ENCODE measurements at places on chromosomes 16 and 17.

- H3K27ac ChIP-seq: peak overlapping the region; percentile 65
- H3K36me3 ChIP-seq: peaks cover 3% of the 10 kb centered on the region
- H3K4me1 ChIP-seq: peaks cover 37% of the 10 kb centered on the region
- no peak for DNase-seq
- no peak overlapping the region for H3K4me3 ChIP-seq
Measured at GRCh38 chr17:73719588-73720071, 75.4 kb upstream of the SDK2 start.

DNA sequence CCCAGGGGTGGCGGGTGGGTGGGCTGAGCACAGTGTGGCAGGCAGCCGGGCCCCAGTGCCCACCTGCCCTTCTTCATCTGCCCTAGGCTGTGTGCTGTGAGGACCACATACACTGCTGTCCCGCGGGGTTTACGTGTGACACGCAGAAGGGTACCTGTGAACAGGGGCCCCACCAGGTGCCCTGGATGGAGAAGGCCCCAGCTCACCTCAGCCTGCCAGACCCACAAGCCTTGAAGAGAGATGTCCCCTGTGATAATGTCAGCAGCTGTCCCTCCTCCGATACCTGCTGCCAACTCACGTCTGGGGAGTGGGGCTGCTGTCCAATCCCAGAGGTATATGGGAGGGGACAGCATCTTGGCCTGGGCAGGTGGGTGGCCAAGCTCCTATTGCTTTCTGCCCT lies 6.4 kb downstream of the GRN start:
- H3K4me3 ChIP-seq: no peak overlapping the region
- peaks cover 12% of the 10 kb centered on the region for H3K27me3 ChIP-seq

DNA sequence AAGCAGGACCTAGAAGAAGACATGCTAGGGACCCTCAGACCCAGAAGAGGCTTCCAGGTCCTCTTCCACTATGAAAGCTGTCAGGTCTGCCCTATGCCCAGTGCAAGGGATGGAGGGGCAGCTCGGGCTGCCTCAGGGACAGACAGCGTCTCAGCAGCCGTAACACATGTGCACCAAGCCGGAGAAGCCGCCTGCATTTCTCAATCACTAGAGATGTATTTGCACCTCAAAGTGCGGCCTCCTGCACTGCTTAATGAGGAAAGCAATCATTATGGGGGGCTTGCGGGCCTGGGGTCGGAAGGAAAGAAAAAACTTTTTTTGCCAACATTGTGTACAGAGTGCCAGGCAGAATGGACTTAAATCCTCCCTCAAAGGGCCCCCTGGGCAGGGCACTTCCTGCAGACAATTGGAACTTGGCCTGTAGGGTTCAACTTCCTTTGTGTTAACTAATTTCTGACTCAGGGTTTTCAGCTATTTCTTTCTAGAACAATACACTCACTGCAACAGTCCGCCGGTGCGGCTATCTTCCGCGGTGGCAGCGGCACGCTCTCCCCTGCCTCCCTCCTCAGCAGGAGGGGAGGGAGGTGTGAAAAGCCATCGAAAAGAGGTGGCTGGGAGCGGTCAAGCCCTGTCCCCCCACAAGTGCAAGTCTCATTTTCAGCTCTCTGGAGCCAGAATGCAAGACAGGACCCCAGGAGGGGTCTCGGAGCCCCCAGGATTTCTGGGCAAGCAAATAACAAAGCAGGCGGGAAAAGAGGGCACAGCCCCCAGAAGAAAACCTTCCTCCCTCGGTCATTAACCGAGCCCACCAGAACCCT lies 101.2 kb downstream of the ZNF423 start:
- H3K27me3 ChIP-seq: peaks cover 34% of the 10 kb centered on the region
- no peak for DNase-seq
- H3K36me3 ChIP-seq: no peaks in the 10 kb centered on the region
- no peak overlapping the region for H3K27ac ChIP-seq
- H3K4me3 ChIP-seq: no peak overlapping the region

- peaks cover 20% of the 10 kb centered on the region for H3K4me1 ChIP-seq
- DNase-seq: no peak
- peaks cover 10% of the 10 kb centered on the region for H3K27me3 ChIP-seq
- peaks cover 30% of the 10 kb centered on the region for H3K36me3 ChIP-seq
- H3K4me3 ChIP-seq: peak overlapping the region; percentile 80
- no peak overlapping the region for H3K27ac ChIP-seq
Measured at GRCh38 chr17:5499476-5500231, 13.3 kb downstream of the MIS12 start.

- DNase-seq: peak; percentile 79
- peaks cover 27% of the 10 kb centered on the region for H3K4me1 ChIP-seq
- H3K4me3 ChIP-seq: peak overlapping the region; percentile 85
- H3K27me3 ChIP-seq: peaks cover 2% of the 10 kb centered on the region
Measured at GRCh38 chr16:85686912-85687591, 1.7 kb downstream of the GINS2 start.

DNA sequence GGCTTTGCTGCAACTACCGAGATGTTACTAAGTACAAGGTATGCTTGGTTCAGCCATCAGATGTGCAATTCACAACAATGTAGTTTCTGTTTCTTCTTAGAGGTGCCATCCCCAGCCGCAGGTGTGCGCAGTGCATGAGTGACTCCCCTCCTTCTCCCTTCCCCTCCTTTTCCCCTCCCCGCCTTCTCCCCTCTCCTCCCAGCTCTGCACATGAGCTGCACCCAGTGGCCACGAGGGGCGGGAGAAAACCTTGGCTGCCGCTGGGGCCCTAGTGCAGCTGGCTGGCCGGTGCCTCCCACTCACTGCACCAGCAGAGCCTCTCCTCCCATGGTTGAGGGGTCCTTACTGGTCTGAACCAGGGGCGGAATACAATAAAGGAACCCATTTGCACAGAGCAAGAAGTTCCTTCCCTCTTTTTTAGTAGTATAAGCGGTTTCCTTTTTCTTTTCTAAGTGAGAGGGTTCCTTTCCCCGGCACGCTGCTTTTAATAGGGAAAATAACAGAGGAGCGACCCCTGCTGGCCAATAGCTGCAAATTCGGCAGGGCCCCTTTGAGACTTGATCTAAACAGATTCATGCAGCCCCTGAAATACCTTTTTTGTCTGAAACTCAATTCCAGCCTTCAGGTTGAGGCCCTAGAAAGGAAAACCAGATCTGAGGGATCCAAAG lies 7.8 kb upstream of the CCL15 start:
- H3K36me3 ChIP-seq: no peaks in the 10 kb centered on the region
- H3K4me1 ChIP-seq: peaks cover 5% of the 10 kb centered on the region
- H3K27ac ChIP-seq: no peak overlapping the region
- DNase-seq: peak; percentile 23

DNA sequence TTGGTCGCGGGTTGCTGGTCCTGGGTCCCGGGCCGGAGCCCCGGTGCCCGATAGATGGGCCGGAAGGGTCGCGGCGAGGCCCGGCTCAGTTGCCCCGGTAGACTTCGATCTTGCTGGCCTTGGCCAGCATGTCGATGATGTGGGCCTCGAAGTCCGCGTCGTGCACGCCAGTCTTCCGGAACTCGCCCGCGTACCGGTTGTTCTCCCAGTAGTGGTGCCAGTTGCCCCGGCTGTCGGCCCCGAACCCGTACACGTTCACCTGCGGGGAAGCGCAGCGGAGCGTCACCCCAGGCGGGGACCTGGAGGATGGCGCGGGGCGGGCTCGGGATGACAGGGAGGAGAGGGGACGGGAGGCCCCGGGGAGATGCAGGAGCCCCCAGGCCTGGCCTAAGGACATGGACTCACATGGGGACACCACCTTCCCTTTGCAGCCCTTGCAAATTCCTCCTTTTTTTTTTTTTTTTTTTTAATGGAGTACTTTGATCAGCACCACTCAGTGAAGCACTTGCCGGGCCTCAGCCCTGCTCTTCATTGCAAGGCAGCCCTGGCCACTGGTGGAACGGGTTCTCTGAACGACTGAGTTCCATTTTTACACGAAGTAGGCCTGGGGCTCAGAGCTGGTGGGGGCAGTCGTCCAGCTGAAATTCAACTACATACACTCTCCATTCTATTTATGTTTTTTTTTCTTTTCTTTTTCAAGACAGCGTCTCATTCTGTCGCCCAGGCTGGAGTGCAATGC lies 35.1 kb downstream of the DDX19A start:
- H3K27ac ChIP-seq: peak overlapping the region; percentile 96
- DNase-seq: no peak
- H3K4me1 ChIP-seq: peaks cover 21% of the 10 kb centered on the region
- H3K27me3 ChIP-seq: no peaks in the 10 kb centered on the region
- H3K36me3 ChIP-seq: peaks cover 15% of the 10 kb centered on the region

GRCh38 chr17:65848751-65849150 lies 287.3 kb upstream of the AXIN2 start:
- no peaks in the 10 kb centered on the region for H3K36me3 ChIP-seq
- no peak overlapping the region for H3K27ac ChIP-seq
- DNase-seq: no peak
- no peak overlapping the region for H3K4me3 ChIP-seq
- peaks cover 3% of the 10 kb centered on the region for H3K4me1 ChIP-seq

GRCh38 chr16:1428511-1428910 lies 2.4 kb upstream of the PERCC1 start:
- no peaks in the 10 kb centered on the region for H3K4me1 ChIP-seq
- DNase-seq: peak; percentile 52
- no peak overlapping the region for H3K27ac ChIP-seq
- H3K27me3 ChIP-seq: no peaks in the 10 kb centered on the region
